Esophagus squamous epithelium (tissue), 5 donors: ENCODE measurements at places on chromosomes 1 and 21.

DNA sequence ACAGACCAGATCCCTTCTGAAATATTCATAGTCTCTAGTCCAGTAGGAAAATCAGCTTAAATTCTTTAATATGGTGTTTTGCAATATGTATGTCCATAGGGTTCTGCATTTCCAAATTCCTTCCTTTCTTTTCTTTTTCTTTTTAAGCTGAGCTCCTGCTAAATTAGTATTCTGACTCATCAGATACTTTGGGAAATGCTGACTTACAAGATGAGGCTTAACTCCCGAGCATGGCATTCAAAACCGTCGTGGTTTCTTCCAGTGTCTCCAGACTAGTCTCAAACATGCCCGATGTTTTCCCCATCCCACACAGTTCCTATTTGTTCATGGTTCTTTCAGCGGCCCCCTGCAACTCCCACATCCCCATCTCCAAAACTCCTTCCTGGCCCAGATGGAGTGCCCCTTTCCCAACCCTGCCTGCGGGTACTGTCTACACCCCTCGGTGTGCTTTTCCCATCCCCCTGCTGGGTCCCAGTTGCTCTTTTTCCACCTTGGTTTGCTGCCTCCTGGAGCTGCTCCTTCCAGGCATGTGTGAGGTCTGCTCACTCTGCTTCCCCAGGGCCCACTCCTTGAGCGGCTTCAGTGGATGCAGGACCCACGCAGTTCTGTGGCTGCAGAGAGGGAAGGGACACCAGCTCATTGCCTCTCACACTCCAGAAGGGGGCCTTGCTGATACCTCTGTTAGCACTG is 19.5 kb upstream of the ETV3 start:
- no peak for DNase-seq

- DNase-seq, result no peak
Observed at GRCh38 chr21:20998456-20998789, 214 bp downstream of the NCAM2 start.

DNA sequence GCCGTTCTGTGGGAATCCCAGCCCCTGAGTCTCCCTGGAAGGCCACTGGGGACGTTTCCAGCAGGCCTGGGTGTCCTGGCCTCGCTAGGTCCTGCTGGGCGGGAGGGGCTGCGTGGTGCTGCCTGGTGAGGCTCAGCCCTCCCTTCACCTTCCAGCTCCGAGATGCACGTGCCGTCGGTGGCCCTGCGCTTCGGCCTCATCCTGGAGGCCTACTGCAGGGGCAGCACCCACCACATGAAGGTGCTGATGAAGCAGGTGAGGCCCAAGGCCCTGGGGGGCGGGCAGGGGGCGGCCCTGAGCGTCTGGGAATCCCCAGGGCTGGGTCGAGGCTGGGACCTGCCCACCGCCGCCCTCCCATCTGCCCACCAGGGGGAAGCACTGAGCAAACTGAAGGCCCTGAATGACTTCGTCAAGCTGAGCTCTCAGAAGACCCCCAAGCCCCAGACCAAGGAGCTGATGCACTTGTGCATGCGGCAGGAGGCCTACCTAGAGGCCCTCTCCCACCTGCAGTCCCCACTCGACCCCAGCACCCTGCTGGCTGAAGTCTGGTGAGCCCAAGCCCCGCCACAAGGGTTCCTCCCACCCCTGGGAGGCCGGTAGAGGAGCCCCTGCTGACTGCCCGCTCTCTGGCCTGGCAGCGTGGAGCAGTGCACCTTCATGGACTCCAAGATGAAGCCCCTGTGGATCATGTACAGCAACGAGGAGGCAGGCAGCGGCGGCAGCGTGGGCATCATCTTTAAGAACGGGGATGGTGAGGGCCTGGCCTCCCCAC is 70.3 kb downstream of the PIK3CD start:
- no peak for DNase-seq

DNA sequence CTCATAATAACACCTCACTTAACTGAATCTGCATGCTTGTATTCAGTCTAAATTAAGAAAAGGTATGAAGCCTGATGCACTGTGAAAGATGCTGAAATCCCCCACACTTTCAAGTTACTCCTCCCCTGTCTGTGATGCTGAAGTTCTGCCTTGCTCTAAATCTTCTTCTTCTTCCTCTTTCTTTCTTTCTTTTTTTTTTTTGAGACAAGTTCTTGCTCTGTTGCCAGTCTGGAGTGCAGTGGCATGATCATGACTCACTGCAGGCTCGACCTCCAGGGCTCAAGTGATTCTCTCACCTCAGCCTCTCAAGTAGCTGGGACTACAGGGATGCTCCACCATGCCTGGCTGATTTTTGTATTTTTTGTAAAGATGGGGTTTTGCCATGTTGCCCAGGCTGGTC is 231.0 kb upstream of the B3GALT2 start:
- no peak for DNase-seq

- DNase-seq, result no peak
Observed at GRCh38 chr1:165616987-165617546, 14.0 kb upstream of the MGST3 start.

GRCh38 chr1:108121358-108122143 is 78.6 kb downstream of the SLC25A24 start:
- no peak for DNase-seq

DNA sequence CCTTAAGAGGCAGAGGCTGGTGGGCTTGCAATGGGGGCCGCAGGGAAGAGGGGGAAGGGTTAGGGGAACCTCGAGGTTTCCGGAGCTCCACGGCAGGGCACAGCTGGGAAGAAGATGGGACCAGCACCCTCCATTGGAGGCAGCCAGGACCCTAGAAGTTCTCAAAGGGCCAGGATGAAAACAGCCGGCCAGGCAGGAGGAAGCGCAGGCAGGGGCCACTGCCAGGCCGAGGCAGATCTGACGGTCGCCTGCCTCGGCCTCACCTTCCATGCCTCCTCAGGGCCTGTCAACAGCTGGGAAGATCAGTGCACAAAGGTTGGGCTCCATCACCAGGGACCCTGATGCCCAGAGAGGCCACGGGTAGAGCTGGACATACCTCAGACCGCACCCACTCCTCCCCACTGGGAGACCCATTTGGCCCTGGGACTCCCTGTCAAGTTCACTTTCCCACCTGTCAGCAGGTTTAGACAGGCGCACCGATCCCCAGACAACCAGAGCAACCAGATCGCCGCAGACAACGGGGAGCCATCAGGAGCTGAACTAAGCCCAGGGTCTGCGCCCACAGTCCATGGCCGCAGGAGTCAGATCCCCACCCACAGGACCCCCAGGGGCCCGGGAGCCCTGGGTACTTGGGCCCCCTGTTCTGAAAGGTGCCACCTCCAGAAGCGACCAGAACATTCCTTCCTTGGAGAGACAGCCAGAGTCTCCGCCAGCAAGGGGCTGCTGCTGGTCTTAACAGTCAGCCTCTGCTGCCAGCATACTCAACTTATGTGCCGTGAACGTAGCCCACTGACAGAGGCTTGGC is 2.2 kb downstream of the SLC19A1 start:
- no peak for DNase-seq

DNA sequence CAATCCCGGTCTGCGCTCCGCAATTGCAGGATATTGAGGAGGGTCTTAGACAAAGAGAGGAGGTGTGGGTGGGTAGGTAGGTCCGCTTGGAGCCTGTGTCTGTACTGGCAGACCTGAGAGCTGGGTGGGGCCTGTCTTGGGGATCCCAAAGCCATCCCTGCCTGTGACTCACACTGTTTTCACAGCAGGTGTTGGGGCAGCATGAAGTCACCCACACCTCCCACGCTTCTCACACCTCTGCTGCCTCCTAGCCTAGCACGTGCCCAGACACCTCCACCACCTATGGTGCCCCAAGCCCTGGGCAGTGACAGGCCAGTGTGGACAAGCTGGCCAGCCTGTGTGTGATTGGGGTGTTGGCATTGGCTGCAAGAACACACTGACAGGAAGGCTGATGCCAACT is 65.7 kb upstream of the ECE1 start:
- DNase-seq, result no peak

GRCh38 chr1:240691501-240691900 is 79.5 kb upstream of the GREM2 start:
- no peak for DNase-seq

- DNase-seq, result no peak
Observed at GRCh38 chr1:248804771-248805681, 20.7 kb downstream of the SH3BP5L start.

- DNase-seq, result no peak
Observed at GRCh38 chr21:39156024-39156423, 27.2 kb downstream of the PSMG1 start.

GRCh38 chr1:37764414-37764825 is 500 bp downstream of the EPHA10 start:
- DNase-seq, result no peak

DNA sequence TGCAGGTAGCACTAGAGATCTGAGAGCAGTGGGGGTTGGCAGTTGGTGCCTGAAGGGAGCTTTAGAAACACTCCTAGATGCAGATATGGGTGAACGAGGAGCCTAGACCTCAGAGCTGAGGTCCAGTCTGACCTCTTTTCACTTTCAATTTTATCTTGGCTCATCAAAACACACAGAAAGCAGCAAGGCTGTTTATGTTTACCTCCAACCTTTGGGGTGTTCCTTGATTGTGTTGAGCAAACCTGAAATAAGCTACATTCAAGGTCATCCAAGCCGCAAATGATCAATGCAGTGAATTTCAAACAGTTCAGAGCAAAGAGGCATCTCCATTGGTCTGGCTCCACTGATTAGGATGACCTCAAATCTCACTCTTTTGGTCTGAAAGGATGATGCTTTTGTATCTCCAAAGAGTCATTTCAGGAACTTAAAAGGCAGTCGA is 1.3 kb downstream of the LY9 start:
- no peak for DNase-seq
